Stimulated activated CD4-positive, alpha-beta T cell treated with anti-CD3 and anti-CD28 coated beads, Interleukin-4, amount 100 ng/mL, for 24 hours (primary cell): ENCODE measurements at places on chromosomes 5 and 9.

DNA sequence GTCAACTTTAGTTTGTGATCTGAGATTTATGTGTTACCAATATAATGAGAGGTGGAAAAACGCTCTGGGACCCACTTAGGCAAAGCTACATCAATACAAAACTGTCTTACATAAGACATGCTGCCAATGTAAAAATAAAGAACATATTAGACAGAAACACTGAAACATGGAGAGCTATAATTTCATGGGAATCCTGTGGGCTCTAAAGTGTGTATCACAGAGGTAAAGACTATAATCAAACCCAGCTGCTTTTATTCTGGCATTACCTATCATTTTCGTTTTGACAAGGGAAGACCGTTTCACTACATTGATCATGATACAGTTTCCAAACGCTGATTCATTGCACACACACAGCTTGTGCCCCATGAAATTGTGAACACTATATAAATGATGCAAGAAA is 400.5 kb upstream of the TUSC1 start:
- DNase-seq, result no peak

GRCh38 chr5:157290156-157290980 is 24.4 kb downstream of the CYFIP2 start:
- DNase-seq, result no peak

DNA sequence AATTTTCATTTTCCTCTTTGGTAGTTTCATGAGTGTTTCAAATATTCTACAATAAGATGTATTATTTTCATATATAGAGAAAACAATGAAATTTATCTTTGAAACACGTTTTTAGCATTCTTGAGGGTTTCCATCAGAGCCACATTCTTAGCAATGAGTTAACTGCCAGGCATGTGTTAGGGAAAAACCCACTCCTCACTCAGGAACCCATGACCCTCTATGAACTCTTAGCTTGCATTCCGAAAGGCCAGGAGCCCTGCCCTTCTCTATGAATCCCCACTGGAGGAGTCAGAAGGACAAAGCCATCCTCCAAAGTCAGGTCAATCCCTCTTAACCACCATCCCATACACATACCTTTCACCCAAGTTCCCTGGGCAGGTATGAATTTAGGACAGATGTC is 57.5 kb downstream of the ADAMTS12 start:
- no peak for DNase-seq

DNA sequence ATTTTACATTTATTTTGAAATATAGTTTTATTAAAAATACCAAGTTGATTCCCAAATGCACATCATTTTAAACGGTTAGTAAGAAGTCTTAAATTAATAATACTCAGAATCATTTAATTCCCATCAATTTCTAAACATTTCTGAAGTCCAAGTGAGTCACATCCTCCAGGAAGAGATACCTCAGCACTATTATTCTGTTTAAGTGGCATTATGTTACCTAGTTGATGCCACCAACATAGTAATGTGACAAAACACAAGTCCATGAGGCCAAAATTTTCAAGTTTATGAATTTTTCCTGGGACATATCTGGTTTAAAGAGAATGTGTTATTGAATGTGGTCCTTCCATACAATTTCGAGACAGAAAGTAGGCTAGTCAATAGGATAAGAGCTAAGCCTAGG is 1348.3 kb upstream of the CDH9 start:
- no peak for DNase-seq

- DNase-seq, result no peak
Observed at GRCh38 chr9:131318231-131319085, 28.9 kb downstream of the PLPP7 start.

DNA sequence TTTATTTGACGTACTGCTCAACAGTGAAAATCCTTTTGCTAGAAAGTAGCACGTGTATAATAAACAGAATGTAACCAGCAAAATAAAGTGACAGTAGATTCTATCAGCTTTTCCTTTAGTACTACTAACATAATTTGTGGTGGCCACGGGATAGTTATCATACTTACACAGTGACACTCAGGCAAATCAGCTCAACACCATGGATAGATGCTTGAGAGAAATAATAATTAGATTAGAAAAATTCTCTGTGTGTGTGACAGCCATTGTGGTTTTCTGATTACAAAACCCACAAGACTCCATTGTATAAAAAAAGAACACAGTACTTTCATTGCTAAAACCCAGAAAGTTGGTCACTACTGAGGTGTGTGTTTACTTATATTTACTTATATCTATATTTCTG is 101.1 kb downstream of the MUSK start:
- no peak for DNase-seq

DNA sequence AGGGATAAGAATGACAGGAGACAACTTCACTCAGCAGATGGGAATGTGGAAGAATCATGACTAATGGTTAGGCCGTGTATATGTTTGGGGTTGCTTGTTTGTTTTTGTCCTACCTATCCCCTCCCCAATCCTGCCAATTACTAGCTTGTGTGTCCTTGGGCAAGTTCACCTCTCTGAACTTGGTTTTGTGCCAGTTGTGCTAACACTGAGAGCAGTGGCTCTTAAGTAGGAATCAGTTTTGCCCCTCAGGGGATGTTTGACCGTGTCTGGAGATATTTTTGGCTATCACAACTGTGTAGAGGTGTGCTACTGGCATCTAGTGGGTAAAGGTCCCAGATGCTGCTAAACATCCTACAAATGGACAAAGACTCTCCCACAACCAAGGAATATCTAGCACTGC is 287.0 kb downstream of the DMRT2 start:
- no peak for DNase-seq

GRCh38 chr9:12819436-12820185 is 44.8 kb downstream of the LURAP1L start:
- no peak for DNase-seq
